Stimulated activated CD4-positive, alpha-beta T cell treated with anti-CD3 and anti-CD28 coated beads, Interleukin-12 subunit alpha, Interleukin-12 subunit beta, amount 100 ng/mL, for 4 hours (primary cell): ENCODE measurements at places on chromosomes 4 and X.

DNA sequence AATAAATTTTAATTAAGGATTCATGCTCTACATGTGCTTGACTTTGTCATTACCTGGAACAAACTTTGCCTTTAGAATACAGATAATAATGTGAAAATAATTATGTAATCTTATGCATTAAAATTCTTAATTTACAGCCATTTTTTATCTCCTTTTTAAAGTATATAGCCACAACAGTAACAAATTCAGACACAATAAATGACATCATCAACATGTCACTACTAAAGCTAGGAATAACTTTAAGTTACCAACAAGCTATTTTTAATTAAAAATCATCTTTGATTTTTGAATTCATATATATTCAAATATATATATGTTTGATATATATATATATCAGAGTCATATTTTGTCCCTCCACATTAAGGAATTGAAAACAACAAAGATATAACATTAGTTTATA lies 107.7 kb downstream of the MAD2L1 start:
- DNase-seq = no peak

- DNase-seq = no peak
These were observed 221.8 kb downstream of the DACH2 start for GRCh38 chrX:86369847-86370630.

- no peak for DNase-seq
These were observed 56.8 kb upstream of the TXK start for GRCh38 chr4:48190839-48191238.

GRCh38 chrX:9867226-9867625 lies 81.0 kb downstream of the SHROOM2 start:
- no peak for DNase-seq

DNA sequence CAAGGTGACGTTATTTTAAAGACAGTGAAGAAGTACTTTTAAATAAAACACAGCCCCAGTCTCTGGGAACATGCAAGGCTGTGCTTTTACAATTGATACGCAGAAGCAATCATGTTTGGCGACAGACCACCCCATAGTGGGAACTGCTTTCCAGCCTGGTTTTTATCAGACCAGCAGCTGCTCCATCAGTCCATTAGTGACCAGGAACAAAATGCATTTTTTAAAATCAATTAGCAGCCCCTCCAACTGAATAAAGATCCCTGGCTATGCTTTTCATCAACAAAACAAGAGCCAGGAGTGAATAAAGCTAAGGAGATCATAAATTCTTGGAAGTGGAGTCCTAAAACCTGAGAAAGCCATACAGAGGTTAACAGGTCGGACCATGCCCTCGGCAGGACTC lies 153.0 kb upstream of the TENM3 start:
- no peak for DNase-seq

GRCh38 chr4:45925809-45926208 lies 198.0 kb downstream of the GABRG1 start:
- DNase-seq = no peak

DNA sequence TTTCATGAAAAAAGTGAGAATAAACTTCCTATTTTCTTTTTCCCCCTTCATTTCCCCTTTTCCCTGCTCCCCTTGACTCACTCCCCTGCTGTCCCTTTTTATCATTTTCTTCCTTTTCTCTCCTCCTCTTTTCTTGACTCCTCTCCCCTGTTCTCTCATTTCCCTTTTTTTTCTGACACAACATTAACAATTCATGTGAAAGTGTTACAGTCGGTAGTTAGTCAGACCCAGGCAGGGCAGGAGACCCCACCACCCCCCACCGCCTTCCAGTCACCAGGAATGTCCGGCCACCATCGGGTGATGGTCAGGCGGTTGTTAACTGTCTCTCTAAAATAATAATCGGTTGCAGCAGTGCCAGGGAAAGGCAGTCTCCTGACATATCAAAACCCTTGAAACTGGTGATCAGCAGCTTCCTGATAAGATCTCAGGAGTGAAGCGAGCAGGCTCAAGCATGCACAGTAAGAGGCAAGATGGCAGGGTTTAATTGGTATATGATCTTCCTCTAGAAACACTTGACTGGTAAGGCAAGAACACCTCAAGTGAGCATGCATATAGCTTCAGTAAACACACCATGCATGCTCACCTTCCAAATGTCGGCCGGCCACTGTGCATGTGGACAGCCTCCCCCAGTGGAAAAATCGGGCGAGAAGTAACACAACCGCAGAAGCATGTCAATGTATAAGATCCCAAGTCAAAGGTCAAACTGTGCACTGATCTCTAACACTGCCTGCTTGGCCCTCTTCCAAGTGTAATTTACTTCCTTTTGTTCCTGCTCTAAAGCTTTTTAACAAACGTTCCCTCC lies 191.4 kb downstream of the NDST4 start:
- DNase-seq = no peak

DNA sequence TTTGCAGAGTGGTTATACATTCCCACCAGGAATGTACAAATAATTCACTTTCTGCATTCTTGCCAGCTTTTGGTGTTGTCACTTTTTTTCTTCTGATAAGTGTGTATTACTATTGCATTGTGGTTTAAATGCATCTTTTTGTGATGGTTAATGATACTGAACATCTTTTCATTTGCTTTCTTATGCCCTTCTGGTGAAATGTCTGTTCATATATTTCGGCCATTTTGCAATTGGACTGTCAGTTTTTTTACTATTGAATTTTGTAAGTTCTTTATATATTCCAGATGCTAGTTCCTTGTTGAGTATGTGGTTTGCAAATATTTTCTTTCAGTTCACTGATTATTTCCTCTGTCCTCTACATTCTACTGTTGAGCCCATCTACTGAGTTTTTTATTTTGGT lies 19.4 kb upstream of the BMP2K start:
- DNase-seq = no peak

- DNase-seq = no peak
These were observed 46.5 kb downstream of the JAKMIP1 start for GRCh38 chr4:6153874-6154273.

DNA sequence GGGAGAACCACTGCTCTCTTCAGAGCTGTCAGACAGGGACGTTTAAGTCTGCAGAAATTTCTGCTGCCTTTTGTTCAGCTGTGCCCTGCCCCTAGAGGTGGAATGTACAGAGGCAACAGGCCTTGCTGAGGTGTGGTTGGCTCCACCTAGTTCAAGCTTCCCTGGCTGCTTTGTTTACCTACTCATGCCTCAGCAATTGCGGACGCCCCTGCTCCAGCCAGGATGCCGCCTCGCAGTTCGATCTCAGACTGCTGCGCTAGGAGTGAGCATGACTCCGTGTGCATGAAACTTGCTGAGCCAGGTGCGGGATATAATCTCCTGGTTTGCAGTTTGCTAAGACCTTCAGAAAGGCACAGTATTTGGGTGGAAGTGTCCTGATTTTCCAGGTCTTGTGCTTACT lies 70.9 kb downstream of the MAGEB5 start:
- no peak for DNase-seq

DNA sequence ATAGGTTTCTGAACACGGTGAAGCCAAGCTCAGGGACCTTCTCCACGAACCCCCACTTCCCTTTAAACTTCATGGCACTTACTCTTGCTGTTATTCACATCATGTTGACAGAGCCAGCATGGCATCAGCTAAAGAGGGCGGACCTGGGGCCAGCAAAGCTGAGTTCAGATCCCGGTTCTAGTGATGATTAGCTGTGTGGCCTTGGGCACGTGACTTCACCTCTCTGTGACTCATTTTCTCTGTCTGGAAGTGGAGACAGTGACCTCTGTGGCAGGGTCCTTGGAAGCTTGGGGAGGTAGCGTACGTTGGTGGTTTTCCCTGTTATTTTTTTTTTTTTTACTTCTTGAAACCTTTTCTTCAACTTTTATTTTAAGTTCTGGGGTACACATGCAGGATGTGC lies 13.4 kb downstream of the EVC start:
- DNase-seq = no peak
